Left kidney (tissue), 8 donors: ENCODE measurements at places on chromosomes 5 and 9. TPM values are rescaled to one million over a fixed set of nuclear protein-coding genes. Genes with fewer than 3 reads are reported as not detected.

DNA sequence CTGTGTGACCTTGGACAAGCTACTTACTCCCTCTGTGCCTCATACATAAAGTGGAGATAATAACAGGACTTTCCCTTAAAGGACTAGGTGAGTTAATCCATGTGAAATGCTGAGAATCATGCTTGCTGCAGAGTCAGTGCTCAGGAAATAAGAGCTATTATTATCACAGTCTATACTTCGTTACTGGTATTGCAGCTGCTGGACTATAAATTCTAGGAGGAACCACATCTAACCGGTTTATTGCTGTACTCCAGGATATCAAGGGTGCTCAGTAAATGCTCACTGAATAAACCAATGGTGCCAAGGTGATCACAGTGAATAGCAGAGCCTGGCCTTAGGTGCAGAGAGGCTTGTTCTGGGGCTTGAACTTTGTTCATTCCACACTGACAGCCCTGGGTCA, 69.3 kb downstream of the HSPA4 start:
- no peak for DNase-seq

The EIF4E1B gene
- polyA plus RNA-seq, result not detected

GRCh38 chr9:133602277-133602676, 6.9 kb downstream of the FAM163B start:
- DNase-seq, result no peak

DNA sequence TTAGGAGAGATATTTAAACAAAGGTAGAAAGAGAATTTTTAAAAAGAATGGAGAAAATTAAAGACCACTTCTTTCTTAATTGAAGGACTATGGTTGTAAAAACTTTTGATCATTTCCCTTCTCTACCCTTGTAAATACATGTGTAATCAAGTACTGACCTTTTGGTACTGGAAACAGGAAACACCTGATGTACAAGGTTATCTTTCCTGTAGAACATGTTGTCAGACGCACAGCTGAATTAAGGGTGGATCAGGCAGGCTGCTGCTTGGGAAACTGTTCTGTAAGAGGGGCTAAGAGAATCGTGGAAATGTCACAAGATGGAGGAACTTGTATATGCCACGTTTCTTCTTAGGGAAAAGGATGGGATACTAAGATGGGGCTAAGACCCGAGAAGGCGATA, 341.6 kb downstream of the ZNF608 start:
- no peak for DNase-seq

The NIM1K gene
- 0.43 TPM for polyA plus RNA-seq

The ENHO gene
- 1.4 TPM for polyA plus RNA-seq

GRCh38 chr5:94524841-94525697, 93.3 kb downstream of the KIAA0825 start:
- DNase-seq, result peak; percentile 12

- DNase-seq, result no peak
Measured at GRCh38 chr5:133319905-133320520, 268.2 kb downstream of the HSPA4 start.

GRCh38 chr5:2767089-2767488, 15.6 kb upstream of the IRX2 start:
- no peak for DNase-seq

GRCh38 chr9:16031486-16031885, 478.6 kb downstream of the CCDC171 start:
- DNase-seq, result no peak

DNA sequence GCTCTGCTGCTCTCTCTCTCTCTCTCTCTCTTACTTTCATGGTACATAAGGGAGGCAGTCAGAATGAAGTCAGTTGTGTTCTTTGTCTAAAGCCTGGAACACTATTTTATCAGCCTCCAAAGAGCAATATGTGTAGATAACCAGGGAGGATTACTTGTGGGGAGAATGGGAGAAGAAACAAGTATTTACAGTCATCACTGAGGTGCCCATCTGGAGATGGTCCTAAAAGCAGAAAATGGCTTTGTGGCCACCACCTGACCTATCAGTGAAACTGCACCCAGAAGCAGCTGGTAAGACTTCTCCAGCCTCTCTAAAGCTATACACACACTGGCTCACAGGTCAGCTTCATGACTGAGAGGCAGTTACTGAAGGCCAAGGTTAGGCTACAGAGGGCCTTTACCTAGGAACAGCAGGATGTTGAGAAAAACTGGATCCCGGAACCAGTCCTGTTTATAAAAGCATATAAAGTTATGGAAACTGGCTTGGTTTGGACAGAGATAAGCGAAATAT, 75.1 kb downstream of the MRPS27 start:
- DNase-seq, result no peak

GRCh38 chr9:124624735-124624992, 117.5 kb upstream of the NR5A1 start:
- DNase-seq, result no peak

GRCh38 chr5:176407456-176408251, 8.7 kb downstream of the CLTB start:
- no peak for DNase-seq

DNA sequence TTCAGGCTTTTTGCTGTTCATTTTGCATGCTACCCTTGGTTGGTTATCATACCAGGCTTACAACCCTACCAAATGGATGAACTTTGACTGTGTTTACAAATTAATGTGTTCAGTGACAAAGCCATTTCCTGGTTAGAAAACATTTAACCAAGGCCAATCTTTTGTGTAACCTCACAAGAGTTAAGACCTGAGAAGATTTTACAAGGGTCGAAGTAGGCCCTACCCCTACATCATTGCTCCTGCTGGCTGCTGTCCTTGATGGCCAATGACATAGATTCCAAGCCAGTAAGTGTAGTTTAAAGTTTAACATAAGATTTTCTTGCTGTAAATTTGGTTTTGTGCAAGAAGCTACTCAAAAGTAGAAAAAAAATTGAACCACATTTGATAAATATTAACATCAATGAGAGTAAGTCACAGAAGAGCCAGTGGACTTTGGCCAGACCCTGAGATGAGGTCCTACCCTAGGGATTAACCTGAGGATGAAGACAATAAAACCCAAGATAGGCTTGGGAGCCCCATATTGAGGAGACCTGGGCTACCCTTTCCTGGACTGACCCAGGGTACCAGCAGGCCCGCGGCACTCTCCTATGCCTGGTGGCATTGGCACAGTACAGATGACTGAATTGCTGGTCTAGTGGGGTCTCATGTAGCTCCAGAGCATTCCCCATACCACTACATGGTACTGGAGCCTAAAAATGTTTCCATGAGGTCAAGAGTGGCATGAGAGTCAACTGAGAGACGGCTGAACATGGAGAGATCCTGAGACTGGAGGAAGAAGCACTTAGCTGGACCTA, 8.3 kb downstream of the C1QTNF3 start:
- no peak for DNase-seq

DNA sequence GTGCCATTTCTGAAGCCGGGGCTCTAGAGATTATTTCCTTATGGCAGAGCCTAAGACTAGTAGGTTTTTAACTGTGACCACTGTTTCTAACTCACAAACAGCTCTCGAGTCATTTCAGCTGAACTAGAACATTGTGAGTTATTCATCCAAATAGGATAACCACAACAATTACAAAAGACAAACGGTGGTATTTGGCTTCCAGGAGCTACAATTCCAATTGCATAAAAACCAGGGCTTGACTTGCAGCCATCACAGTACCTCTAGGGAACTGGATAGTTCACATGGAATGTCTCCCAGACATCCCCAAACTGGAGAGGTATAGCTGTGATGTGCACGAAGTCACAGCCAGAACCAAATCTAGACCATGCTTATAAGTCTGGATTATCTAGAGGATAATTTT, 224.8 kb downstream of the FAM114A2 start:
- DNase-seq, result no peak

DNA sequence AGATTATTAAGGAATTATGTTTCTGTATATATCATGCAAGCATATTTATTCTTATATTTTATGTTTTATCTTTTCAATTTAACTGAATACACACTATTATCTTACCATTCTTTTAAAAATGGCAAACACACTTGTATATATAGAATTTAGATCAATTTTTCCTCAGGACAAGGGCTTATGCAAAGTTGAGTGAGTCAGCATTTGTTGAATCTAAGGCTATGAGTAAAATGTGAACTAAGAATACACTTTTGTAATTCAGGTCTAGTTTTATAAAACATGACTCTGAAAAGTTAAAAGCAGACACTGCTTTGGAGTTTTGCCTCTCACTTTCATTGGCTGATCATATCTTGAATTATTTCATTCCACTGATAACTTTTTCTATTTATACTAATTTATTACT, 127.8 kb downstream of the FOCAD start:
- no peak for DNase-seq

The LCN1 gene
- polyA plus RNA-seq, result not detected

- DNase-seq, result no peak
Measured at GRCh38 chr9:136964171-136964689, 12.2 kb downstream of the LCN12 start.

DNA sequence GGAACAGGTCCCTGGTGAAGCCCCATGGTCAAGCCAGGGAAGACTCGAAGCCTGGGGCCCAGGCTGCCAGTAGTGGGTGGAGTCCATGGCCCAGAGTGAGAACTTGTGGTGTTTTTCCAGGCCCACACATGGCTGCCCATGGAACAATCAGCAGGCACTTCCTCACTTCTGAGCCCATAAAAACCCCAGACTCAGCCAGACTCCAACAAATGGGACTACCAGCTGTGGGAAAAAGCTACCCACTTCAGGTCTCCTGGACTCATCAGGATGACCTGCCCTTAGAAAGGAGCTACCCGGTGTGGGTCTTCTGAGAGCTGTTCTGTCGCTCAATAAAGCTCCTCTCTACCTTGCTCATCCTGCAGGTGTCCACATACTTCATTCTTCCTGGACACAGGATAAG, 108.9 kb downstream of the ST8SIA4 start:
- DNase-seq, result no peak

DNA sequence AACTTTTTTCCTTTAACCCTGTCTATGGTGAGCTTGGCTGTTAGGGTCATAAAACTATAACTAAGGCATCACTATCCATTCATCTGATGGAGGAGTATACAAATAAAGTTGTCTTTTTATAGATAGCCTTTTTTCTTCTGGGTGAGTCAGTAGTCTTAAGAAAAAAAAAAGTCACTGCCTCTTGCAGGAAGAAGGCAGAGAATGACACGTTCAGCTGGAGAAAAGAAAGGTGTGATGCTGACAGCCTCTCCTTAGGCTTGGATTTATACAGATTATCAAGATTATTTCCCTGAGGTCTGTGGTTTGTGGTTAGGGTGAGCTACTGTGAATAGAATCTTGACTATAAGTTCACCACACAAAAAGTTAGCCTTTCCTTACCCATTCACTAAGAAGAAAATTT, 23.0 kb downstream of the EPB41L4B start:
- DNase-seq, result no peak

DNA sequence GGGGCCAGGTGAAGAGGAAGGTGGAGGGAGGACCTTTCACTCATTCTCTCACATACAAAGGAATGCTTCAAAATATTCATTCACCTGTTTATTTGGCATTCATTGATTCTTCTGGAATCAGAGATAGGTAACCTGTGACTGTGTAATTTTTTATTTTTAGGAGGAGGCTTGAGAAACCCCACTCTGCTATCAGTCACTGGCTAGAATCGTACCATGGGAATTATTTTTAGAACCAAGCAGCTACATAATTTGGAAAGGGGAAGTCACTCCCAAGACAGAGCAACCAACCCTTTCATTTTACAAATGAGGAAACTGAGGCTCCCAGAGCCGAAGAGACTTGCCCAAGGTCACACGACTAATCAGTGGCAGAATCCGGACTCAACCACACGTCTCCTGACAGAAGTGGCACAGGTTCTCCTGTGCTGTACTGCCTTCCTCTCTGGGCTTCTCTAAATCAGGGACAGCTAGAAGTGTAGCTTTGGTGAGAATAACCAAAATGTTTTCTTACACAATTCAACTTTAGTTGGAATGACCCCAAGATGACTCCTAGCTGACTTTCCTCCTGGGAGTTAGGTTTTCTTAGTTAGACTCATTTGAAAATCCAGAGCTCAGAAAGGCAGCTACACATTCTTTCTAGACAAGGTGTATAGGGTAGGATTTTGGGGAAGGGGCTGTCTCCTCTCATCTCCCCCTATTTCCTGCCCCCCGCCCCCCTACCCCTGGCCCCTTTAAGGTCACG, 264.3 kb upstream of the PANK3 start:
- no peak for DNase-seq

DNA sequence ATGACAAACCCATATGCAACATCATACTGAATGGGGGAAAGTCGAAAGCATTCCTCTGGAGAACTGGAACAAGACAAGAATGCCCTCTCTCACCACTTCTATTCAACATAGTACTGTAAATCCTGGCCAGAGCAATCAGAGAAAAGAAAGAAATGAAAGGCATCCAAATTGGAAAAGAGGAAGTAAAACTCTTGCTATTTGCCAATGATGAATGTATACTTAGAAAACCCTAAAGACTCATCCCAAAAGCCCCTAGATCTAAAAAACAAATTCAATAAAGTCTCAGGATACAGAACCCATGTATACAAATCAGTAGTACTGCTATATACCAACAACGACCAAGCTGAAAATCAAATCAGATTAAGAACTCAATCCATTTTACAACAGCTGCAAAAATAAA, 66.9 kb downstream of the SPATA31C2 start:
- no peak for DNase-seq

- no peak for DNase-seq
Measured at GRCh38 chr9:68508547-68508946, 32.1 kb downstream of the TMEM252 start.

- peak; percentile 46 for DNase-seq
Measured at GRCh38 chr5:159316519-159317383, 13.5 kb downstream of the IL12B start.

DNA sequence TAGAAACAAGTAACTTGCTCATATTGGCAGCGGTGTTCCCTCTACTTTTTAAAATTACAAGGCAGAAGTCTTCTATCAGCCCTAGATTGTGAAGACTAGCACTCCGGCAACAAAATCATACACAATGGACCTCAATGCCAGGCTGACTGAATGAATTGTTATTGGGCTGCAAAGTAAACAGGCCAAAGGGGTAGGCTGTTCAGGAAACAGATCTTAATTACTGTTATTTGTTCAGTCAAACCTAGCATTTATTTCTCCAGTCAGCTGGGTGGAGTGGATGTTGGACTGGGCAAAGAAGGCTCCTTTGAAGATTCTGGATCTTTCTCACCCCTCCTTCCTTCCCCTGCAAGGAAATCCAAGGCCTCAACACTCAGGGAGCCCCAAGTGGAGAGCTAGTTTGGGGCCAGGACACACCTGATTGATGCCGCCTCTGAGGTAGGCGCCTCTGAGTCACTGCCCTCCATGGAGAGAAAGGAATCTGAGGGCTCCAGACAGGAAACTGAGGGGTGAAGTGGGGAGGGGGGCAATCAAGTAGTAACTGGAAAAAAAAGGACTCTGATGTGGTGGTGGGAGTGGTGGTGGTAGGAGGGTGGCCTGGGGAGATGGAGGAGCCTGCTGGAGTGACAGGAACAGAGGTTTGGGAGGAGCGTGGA, 35.5 kb downstream of the SERINC5 start:
- no peak for DNase-seq

DNA sequence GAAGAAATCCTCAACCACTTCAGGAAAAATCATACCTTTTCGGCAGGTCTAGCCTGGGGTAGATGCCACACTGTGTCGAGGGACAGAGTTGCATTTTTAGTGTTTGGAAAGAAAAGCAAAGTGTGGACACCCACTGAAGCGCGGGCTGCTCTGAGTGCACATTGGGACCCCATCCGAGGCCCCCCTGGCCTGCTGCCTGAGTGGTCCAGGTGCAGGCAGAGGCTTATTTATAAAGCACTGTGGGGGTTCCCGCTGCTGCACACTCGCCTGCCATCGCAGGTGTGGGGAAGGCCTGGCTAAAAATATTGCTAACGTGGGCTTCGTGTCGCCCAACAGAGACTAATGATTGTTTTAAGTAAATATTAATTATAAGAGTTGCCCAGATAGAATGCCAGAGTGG, 119.4 kb downstream of the CRB2 start:
- no peak for DNase-seq

The FOXD4 gene
- 0.62 TPM for polyA plus RNA-seq

The SLC27A4 gene
- 16.7 TPM for polyA plus RNA-seq

- no peak for DNase-seq
Measured at GRCh38 chr5:8079056-8079455, 210.1 kb downstream of the MTRR start.
